ENCODE measurements at places on chromosomes 2 and 18.
A peak's percentile ranks its signal among the peaks of the same experiment; 100 is the strongest.

GRCh38 chr2:69436938-69437750 lies at the start of gene NFU1:
Gene NFU1 (minus strand): TSS chr2:69437435. CDS start chr2:69437422, 13 bp downstream.
- DNase-seq: peak; percentile 77

GRCh38 chr2:237198164-237198855 lies 112.6 kb downstream of the COPS8 start:
- DNase-seq: no peak

DNA sequence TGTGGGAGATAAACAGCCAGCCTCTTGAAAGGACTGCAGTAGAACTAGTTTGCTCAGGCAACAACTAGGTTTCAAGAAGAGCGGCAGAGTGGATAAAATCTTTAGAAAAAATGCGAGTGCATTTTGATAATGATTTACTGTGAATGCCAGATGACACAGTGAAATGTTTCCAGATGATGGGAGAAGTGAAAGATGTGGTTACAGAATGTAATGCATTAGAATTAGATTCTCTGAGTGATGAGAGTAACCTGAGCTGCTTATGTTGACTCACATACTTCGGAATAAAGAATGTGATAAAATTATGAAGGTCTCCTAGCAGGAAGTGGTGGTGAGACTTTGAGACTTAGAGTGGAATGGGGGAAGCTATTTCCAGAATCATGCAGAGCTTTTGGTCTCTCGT lies 184.3 kb downstream of the GULP1 start:
- no peak for DNase-seq

- no peak for DNase-seq
These were observed 48.6 kb downstream of the NRP2 start for GRCh38 chr2:205730701-205731582.

DNA sequence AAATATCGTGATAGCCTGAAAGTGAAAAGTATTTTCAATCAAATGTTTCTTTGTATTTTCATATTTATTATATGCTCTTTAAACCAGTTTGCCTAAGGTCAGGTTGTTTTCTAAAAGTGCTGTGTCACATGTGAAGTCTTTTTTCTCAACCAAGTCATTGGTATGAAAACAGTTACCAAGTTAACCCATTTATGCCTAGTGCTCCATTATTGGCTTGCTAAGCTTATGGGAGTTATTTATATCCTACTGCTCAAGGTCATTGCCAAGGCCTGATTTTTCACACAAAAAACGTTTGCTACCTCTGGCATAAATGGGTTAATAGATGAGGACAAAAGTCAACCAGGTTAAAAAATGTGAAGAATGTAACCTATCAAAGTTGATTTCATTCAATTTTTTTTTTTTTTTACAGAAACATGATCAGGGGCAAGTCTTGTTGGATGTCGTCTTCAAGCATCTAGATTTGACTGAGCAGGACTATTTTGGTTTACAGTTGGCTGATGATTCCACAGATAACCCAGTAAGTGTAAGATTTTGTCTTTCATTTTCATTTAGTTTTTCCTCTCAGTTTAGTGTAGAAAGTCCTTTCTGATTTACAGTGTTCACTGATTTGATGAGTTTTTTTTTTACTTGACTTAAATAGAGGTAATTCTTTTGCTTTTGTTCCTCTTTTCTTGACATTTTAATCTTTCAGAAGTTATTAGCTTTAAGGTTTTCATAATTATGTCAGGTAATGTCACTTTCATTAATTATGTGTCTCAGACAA lies 102.6 kb downstream of the PTPN4 start:
- no peak for DNase-seq
